Right cardiac atrium (tissue), 5 donors: ENCODE measurements at places on chromosomes 12 and 14.

DNA sequence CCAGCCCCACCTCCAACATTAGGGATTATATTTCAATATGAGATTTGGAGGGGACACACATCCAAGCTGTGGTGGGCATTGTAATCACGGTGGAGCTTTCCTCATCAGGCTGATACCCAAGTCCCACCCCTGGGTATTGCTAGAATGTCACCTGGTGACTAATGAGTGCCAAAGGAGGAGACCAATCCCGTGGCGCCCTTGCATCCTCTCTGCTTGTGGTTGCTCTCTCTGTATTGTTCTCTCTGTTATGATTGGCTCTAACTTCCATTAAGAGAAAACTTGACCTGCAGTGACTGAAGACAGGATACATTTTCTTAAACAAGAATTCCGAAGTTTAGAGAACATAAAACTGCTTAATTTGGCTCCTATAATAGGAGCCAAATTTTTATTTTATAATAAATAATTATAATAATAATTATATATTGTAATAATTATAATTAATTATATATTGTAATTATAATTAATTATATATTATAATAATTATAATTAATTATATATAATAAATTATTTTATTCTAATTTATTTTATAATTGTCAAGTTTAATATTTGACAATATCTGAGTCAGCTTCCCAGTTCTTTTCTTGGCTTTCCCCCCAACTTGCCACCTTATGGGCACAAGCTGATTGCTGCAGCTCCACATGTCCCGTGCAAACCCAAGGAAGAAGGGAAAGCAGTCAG, 420.1 kb downstream of the DIO2 start:
- DNase-seq = no peak

DNA sequence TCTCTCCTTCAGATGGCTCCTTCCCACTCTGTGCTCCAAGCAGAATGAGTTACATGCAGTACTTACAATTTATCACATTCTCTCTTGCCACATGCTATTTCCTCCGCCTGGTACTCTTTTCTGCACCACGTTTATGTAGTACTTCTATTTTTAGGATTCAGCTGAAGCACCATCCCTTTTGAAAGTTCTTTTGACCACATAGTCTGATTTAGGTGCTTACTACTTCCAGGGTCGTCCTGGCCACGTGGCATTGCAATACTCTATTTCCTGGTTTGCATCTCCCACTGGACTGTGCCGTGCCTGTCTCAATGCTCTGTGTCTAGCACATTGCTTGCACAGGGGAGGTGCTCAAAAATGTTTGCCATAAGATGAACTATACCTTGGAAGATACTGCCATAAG, 16.3 kb upstream of the TBC1D30 start:
- DNase-seq = no peak

DNA sequence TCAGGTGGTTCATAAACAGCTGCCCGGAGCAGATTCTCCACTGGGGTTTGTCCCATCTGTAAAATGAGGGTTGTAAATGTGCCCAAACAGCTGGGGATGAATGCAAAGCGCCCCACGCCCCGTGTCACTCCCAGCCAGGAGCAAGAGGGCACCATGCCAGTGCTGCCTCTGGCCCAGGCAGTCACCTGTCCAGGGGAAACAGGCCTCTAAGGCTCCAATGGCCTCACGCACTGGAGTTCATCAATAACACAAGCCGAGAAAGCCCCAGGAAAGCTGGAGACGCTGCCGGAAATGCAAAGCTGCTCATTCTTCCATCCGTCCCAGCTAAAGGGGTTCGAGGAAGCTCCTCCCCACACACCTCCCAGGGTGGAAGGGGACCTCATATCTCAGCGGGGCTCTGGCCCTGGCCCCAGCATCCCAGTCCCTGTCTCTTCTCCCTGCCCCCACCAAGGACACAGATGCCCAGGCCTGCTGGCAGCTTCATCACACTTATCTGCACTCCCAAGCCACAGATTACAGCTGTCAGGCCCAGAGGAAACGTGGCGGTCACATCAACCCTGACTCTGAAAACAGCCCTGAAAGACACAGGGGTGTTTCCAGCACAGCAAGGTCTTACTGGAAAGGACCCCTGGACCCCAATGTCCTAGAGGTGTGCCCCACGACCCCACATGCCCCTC, 21.5 kb downstream of the SCARB1 start:
- DNase-seq = no peak

DNA sequence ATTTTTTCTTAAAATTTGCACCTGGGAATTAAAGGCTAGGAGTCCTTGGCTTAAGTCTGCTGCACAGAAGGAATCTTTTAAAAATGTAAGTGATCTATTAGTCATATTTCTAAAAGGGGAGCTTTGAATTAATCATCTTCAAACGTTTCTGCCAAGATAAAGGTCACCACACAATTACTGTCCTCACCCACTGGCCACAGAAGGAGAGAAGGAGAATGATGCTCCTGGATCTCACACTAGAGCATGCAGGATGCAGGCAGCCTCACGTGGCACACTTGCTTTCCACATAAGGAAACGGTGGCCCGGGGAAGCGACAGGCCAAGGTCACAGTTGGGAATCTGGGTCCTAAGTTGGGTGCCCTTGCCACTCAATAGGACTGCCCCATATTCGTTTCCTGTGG, 16.9 kb downstream of the PLEKHG7 start:
- no peak for DNase-seq

GRCh38 chr14:76125511-76125910, 26.2 kb upstream of the GPATCH2L start:
- no peak for DNase-seq

- no peak for DNase-seq
Observed at GRCh38 chr12:70248876-70249275, 5.6 kb downstream of the CNOT2 start.
